ENCODE measurements at places on chromosomes 2 and 18.
A peak's percentile ranks its signal among the peaks of the same experiment; 100 is the strongest.

DNA sequence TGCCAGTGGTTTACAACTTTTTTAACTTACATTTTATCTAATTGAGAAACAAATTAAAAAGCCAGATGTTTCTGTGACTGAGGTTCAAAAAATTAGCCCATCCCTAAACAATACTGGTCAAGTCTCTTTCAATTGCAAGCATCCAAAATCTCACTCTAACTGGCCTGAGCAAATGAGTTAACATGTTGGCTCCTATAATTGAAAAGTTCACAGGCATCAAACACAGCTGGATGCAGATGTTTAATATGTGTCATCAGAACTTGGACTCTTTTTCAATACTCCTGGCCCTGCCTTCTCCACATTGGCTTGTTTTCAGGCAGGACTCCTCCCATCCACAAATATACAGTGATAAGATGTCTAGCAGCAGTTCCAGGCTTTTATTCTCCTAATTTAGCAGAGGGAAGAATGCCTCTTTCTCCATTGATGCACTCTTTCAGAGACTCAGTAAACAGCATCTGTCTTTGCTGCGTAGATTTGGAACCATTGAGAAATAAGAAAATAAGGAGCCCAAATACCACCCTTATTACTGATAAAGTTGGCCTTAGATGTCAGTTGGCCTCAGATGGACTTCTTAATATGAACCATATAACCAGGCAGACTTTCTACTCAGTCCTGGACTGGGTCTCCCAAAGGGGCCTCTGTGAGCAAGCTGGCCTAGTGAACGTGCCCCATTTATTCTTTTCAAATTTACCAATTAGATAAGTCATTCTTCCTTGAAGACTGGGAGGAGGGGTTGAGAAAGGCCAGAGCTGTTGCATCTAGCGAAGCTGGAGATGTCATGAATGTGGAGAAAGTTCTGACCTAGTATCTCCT is 30.4 kb upstream of the FN1 start:
- no peak for DNase-seq

DNA sequence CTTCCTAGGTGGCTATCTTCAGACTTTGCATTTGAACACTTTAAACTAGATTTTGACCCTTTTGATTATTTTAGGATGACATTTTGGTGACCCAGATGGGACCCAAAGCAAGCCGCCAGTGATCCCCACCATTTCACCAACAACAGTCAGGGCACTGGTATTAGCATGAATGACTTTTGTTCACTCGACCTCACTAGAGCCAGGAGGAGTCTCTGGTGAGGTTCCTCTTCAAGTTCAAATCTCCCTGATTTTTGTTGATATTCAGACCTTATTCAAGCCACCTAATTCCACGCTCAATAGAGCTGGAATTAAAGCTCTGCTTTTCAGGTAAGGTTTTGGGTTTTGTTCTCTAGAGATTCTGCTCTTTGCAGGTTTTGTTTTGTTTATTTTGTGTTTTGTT is 202.3 kb downstream of the MREG start:
- DNase-seq: no peak

GRCh38 chr18:2960983-2961696 is 51.8 kb downstream of the LPIN2 start:
- no peak for DNase-seq

GRCh38 chr18:36158266-36158867 is 28.7 kb downstream of the ELP2 start:
- DNase-seq: no peak

GRCh38 chr2:11754700-11755015 is 8.2 kb downstream of the LPIN1 start:
- DNase-seq: no peak

DNA sequence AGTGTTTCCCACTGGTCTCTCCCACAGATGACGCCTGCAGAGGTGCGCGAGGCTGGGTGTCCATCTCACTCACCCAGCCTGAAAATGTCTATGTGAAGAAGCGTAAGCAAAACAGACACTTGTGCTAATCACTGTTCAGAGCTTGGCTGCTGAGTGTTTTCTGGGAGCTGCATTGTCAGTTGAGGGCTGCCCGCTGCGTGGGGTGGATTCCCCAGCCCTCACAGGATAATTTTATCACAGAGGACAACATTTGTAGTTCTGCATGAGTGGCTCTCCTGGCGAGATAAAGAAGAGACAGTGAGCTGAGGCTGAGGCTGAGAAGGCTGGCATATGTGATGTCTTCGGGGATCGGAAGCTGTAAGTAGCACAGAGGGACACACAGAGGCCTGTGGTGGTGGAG is 16.2 kb upstream of the CAPN13 start:
- no peak for DNase-seq

DNA sequence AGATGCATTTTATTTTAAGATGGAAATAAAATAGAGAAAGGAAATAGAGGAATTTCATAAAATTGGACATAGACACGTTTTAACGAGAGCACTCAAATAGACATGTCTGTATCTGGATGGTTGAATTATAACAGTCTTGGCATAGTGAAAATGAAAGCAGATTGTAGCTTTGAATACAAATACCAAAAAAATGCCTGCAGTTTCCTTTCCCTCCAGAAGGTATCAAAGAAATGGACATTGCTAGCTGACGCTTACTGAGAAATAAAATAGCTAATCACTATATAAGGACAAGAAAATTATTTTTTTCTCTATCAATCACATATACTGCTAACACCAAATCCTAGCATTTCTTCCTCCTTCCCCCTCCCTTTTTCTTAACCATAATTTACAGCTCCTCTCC is 11.4 kb upstream of the MAPRE2 start:
- DNase-seq: no peak

DNA sequence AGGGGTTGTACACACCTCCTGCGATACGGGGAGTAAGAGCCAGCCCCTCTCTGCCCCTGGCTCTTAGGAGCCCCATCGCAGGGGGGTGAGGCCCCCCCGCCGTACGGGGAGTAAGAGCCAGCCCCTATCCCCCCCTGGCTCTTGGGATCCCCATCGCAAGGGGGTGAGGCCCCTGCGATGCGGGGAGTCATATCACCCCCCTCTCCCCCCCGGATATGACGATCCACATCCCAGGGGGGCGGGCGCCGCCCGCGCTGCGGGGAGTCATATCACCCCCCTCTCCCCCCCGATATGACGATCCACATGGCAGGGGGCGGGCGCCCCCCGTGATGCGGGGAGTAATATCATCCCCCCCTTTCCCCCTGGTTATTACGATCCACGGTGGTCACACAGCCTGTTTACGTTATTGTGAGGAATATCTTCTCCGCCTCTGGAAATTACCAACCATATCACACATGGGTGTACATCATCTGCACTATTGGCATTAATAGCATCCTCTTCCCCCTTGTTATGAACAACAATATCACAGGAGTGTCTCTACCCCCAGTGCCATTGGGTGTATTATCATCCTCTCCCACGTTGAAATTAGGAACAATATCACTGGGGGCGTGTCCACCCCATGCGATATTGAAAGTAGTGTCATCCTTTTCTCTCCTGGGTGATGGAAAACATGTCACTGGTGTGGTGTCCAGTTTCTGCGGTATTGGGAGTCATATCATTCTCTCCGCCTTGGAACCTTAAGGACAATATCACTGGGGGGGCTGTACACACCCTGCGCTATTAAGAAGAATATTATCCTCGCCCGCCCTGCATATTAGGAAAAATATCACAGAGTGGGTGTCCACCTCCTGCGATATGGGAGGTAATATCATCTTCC is 24.7 kb upstream of the NAGK start:
- no peak for DNase-seq

DNA sequence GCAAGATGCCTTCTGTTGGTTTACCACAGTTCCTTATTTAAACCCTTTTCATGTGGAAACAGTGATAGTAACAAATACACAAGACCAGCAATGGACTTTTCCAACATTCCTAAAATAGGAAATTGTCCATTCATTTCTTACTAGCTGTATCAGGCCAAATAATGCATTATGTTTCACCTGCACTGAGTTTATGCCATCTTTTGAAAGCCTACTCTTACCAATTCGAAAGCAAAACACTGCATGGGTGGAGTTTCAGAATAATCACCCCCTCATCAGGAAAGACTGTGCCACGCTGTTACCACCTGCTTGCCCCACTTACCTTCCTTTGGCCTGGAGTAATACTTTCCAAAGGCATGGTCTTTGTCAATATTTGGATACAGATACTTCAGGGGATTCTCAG is 37.5 kb downstream of the STAT1 start:
- DNase-seq: no peak

- DNase-seq: no peak
These were observed 923.7 kb upstream of the CNTNAP5 start for GRCh38 chr2:123101434-123101833.

GRCh38 chr2:195322324-195322723 is 334.7 kb upstream of the SLC39A10 start:
- DNase-seq: no peak

DNA sequence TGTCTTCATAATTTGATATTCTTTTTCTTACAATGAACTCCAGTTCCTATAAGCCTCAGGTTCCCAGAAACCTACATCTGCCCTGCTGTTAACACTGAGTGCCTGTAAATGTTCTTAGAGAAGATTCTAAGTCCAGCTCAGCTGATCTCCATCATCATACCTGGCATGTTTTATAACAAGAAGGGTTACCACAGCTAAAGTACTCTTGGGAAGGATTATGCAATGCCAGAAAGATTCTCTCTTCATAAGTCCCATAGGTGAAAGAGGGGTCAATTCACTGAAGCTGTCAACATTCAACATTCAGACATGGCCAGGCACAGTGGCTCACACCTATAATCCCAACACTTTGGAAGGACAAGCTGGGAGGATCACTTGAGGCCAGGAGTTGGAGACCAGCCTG is 31.3 kb upstream of the PTPN4 start:
- no peak for DNase-seq

- no peak for DNase-seq
These were observed 7.8 kb upstream of the MYCN start for GRCh38 chr2:15932394-15933183.

- DNase-seq: peak; percentile 41
These were observed 125.9 kb downstream of the ACOXL start for GRCh38 chr2:110858135-110858725.

DNA sequence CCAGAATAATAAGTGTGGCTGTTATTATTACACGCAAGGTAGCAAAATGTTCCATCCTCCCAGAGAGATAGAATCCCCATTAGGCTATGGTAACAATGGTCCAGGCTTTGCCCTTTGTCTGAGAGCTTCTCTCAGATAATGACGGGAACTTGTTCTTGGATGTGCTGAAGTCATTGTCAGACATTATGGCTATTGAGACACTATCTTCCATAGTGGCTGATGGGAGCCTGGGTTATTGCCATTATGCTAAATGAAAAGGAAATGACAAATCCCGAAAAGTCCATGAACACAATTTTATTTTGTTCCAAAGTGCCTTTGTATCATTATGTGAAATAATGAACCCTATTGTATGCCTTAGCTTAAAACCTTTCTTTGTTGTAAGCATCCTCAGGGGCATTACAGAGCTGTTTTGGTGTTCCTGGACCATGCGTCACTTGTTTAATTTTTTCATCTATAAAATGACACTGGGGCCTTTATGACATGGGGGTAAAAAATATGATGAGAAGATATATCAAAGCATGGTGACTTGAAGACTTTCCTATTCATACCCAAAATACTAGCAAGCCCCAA is 218.5 kb downstream of the KCNS3 start:
- DNase-seq: no peak

DNA sequence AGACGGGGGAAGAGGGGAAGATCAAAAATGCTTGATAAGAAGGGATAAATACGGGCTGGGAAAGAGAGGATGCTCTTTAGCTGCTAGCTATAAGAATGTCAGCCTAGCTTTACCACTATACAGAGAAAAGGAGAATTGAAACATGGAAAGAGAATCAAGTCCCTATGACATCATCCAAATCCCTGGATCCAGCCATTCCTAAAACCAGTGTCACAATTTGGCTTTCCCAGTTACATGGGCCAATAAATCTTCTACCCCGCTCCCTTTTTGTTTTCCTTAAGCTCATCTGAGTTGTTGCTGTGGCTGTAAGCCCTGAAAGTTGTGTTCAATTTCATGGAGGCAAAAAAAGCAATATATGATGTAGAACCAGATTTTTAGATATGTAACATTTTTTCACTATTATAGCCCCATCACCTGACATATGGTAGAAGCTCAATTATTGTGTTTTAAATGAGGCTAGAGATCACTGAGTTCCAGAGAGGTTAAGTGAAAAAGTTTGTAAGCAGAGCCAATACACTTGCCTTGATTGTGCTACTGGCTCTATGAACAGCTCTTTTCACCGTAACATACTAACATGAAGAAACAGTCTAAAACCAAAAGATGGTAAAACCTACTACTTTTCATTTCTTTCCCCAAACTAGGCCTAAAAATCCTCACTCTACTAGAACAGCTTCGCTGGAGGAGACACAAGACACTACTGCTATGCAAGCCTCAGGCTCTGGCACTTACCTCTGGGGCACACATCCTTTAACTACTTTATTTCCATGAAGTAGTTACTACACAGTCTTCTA is 4.3 kb downstream of the HNRNPLL start:
- DNase-seq: no peak

DNA sequence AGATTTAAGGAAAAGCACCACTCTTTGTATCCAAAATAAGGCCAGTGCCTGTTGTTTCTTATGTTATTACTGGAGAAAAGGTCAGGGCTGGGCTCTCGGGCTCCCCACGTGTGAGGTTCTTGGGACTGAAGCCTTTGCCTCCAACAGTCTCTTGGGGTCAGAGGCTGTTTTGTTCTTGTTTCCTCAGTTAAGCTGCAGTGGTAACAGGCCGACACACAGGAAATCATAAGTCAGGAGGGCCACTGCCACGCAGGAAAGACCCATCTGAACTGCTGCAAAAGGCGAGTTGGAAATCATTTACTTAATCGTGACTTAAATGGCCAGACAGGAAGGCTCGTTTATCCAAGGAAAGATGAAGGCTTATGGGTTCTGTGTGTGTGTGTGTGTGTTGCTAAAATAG is 30.3 kb upstream of the IL37 start:
- DNase-seq: no peak

- DNase-seq: no peak
These were observed 19.3 kb upstream of the ODC1 start for GRCh38 chr2:10467401-10467800.

- DNase-seq: no peak
These were observed 87.5 kb downstream of the BOD1L2 start for GRCh38 chr18:57234346-57234745.

DNA sequence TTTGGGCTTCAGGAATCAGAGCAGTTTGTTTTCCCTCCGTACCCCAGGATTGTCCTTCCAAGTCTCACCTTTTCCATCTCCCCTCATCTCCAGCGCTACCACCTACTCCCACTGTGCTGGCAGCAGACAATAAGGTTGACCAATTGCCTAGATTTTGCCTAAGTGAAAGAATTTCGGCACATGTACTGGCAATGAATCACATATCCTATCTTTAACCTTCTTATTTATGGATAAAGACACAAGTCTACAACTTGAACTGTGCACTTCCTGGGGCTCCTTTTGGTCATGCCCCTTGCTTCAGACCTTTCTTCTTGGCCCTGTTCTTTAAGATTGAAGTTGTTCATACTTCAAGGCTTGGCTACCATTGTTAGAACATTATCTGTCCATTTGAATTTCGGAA is 71.4 kb downstream of the KCMF1 start:
- no peak for DNase-seq
